ENCODE measurements at places on chromosomes 5 and 9.

- no peak for DNase-seq
Measured at GRCh38 chr5:116658141-116658540, 83.5 kb upstream of the SEMA6A start.

DNA sequence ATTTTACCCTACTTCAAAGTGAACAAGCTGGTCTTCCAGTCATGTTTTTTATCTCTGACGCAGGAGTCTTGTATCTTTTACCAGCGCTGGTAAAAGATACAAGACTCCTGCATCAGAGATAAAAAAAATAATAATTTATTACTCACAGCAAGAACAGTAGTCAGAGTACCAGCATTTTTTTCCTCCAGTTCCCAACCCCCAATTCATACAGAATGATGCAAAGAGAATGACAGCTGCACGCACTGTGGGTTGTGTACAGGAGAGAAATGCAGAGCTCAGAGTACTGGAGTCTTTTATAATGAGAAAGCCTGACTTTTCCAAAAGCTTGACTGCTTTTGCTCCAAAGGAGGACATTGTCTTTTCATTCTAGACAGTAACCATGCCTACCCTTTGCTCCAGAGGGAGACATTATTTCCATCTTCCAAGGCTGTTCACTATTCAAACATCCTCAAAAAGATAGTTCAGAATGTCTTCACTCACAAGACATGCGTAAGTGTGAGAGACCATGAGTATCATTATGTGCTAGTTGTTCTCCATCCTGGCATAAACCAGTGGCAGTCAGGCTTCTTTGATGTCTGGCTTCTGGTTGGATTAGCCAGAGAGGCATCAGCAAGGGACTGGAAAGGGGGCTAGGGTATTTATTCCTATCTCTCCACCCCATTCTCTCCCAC is 14.3 kb upstream of the RANBP6 start:
- DNase-seq: no peak

DNA sequence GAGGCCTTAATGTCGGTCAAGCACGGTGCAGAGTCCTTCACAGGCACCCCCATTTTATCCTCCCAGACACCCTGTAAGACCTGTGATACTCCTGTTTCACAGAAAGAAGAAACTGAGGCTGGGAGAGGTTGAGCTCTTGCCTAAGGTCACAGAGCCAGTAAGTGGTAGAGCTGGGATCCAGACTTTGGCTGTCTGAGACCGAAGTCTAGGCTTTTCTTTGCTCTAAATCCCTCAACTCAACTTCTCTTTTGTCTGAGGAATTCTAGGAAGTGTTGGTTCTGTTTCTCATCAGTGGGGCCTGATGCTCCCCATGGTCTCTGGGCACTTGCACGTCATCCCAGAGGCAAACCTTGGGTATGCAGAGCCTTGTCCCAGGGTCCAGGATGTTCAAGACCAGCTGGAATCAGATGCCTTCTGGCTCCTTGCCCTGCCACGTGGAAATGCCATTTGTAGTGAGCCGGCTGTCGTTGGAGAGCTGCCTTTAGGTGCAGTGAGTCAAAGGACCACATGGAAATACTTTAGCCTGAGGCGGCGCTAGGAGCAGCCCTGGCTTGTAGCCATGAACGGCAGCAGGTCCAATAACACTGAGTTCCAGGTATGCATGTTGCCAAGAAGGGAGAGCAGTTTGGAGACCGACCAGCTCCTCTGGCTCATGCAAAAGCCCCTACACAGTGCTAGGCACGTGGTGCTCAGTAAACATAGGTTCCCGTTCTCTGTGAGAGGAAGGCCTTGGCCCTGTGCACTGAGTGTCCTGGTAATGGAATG is 9.2 kb downstream of the DCANP1 start:
- DNase-seq: no peak

DNA sequence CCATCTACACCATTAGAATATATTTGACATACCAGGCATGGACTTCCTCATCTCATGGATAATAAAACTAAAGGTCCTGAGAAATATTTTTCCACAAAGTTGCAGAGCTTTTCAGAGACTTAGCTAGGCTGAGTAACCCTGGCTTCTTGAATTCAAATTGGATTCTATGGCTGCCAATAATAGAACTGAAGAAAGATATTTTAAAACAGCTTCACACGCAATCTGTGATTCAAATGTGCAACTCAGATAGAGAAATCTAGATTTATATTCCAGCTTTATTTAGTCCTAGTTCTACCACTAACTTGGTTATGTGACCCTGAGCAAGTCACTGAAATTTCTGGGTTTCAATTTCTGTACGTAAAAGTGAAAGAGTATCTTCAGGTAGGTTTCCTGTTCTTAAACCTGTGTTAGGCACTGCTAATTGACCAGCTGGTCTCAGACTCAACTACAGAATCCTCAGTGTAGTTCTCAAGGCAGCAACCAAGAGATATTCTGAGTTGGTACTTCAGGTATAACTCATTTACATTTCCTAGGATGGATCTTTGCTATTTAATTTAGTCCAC is 235.3 kb downstream of the GABRB2 start:
- no peak for DNase-seq

DNA sequence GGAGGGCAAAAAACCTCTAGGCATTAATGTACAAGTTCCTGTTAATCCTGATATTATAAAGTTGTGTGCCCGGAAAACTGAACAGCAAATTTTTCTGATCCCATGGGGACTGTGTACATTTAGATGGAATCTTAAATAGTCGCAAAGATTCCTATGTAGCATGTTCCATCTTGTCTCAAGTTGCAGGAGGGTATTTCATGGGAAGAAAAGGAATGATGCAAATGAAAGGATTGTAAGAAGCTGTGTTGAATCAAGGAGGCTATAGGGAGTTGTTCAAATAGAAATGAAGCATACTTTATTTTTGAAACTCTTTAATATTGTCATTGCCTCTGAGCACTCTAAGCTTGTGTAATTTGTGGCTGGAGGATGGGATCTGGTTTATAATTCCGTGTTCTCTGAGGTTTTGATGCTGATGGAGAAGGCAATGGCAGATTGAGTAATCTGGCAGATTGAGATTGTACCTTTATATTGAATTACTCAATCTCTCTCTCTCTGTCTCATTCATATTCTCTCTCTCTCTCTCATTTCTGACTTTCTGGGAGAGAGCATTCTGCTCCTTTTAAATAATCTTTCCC is 288.5 kb downstream of the OSTF1 start:
- no peak for DNase-seq

- no peak for DNase-seq
Measured at GRCh38 chr9:23635276-23635675, 190.8 kb downstream of the ELAVL2 start.

DNA sequence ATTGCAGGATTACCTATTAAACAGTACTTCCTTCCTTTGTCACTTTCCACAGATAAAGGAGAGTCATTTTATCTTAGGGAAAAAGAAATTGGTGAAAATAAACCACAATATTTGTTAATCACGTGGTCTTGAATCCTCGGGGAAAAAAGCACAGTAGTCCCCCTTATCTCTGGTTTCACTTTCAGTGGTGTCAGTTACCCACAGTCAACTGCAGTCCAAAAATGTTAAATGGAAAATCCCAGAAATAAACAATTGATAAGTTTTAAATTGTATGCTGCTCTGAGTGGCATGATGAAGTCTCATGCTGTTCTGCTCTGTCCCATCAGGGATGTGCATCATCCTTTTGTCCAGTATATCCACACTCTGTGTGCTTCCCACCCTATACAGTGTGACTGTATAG is 405.2 kb upstream of the MPDZ start:
- DNase-seq: no peak
